Activated naive CD4-positive, alpha-beta T cell treated with anti-CD3 and anti-CD28 coated beads, Interleukin-2, amount 10 ng/mL, durations not matched to agents 7 days and 5 days (primary cell): ENCODE measurements at places on chromosomes 5 and 9.

DNA sequence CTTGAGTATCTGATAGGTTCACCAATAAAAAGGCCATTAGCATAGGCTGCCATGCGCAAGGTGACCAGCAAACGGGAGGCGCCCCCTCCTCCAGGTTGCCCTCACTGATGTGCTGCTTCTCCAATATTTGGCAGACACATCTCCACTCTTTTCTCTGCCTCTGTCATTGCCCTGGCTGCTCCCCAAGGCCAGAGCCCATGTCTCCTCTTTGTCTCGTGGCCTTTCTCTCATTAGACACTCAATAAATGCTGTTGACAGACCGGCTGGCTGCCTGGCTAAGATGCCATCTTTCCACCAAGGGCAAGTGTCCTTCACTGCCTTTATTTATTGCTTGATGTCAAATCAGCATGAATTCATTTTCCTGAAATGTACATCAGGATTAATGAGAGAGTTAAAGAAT, 404.0 kb upstream of the KIF2A start:
- DNase-seq: no peak

DNA sequence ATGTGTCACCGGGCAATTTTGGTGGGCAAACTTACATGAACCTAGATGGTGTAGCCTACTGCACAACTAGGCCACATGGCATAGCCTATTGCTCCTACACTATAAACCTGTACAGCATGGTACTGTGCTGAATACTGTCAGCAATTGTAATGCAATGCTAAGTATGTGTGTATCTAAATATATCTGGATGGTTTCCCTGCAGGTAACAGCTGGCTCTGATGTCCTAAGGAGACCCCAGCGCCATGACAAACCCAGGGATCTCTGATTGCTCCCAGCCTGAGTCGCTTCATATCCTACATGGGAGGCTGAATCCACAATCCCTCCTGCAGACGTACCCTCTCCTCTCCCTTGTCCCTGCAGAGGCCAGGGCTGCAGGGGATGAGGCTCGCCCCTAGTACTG, 26.6 kb upstream of the TTLL11 start:
- no peak for DNase-seq

- no peak for DNase-seq
These were observed 12.5 kb downstream of the PTCH1 start for GRCh38 chr9:95504053-95504963.

- DNase-seq: no peak
These were observed 52.3 kb downstream of the PRKACG start for GRCh38 chr9:68961587-68961986.

DNA sequence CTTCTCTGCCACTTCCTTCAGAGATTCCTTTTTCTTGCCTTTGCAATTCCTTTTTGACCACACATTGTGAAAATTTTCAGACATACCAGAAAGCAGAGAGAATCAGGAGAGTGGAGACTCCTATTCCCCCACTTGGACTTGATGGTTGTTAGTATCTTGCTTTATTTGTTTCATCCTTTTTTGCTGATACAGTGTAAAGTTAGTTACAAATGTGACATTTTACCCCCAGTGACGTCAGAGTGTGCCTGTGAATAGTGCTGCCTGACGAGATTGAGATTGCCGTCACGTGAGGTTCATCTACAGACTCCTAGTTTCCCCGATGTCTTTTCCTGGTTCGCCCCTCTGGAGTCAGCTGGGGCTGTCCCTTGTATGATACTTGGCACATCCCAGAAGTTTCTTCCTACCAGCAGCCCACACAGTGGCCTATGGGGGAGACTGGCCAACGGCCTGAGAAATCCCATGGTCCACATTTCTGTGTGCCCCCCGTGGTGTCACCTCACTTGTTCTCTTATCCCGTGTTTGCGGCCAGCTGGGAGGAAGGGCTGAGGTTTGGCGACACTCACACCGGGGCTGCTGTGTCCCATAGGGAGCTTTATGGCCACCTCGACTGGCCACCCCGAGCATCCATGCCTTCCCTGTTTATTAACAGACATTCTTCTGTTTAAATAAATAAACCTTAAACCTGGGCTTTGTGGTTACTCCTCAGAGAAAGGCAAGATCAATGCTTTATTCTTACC, 48.2 kb upstream of the CACNA1B start:
- DNase-seq: no peak

GRCh38 chr5:67435032-67435431, 238.4 kb upstream of the CD180 start:
- no peak for DNase-seq

- DNase-seq: no peak
These were observed 20.4 kb downstream of the DCAF12 start for GRCh38 chr9:34106110-34106509.

DNA sequence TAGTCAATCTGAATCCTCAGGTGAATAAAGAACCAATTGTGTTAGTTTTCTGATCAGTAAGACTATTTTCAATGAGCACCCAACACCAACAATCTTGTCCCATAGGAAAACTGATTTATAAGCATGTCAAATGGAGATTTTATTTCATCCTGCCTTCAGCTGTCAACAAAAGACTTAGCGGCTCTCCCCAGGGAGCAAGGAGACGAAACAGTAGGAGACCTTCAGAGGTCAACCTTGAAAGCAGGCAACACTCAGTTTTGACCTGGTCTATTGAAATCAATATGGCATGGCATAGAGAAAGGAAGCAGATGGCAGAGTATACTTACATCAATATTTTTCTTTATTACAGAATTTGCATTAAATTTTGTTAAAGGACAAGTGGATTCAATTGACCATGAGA, 34.1 kb downstream of the ZNF622 start:
- DNase-seq: no peak

GRCh38 chr5:27290172-27290571, 251.8 kb upstream of the CDH9 start:
- DNase-seq: no peak

- no peak for DNase-seq
These were observed 77.6 kb upstream of the TMC1 start for GRCh38 chr9:72443855-72444254.

GRCh38 chr9:72363908-72364678, 915 bp downstream of the ZFAND5 start:
- peak; percentile 84 for DNase-seq

- no peak for DNase-seq
These were observed 37.1 kb upstream of the GDNF start for GRCh38 chr5:37876943-37877342.

DNA sequence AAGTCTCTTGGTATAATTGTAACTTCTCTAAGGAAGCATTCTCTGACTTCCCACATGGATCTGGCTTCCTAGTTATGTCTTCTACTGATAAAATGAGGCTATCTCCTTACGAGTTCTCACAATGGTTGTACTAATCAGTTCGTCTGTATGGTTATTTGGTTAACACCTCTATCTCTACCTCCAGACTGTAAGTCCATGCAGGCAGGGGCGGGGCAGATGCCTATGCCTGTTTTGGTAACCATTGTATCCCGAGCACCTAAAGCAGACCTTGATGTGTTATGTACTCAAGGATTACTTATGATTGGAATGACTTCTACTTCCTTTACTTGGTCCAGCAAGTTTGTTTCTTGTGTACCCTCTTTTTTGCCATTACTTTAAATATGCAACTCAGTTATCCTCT, 125.0 kb upstream of the PITX1 start:
- DNase-seq: no peak

GRCh38 chr5:171709930-171710329, 75.7 kb upstream of the SMIM23 start:
- DNase-seq: no peak

DNA sequence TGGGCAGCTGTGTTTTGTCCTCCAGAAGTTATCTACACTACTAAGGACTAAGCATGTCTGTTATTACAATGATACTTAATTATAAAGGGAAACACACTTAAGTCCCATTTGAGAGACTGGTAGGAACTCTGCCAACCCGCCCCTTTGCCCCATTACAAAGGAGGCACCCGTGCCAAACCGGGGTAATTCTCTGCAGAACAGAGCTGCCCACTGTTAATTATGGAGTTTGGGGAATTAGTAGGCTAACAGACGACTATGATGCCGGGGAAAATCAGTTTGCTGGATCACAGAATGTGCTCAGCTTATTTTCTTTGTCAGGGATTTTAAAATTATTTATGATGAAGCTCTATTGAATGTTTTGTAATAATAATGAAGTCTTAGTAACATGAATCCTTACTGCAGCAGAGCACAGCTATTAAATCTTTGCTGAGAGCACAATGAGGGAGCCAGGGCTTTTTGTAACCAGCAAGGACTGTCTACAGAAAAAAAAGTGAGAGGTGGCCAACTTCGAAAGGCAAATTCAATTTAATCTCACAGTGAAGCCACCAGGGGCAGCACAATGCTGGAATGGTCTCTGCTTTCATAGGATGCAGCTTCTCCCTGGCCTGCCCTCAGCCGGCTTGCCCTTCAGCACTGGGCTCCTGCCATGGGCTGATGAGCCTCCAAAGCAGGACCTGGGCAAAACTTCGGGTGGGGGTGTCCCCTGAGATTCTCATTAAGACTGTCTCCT, 134.5 kb downstream of the GNAQ start:
- DNase-seq: no peak

DNA sequence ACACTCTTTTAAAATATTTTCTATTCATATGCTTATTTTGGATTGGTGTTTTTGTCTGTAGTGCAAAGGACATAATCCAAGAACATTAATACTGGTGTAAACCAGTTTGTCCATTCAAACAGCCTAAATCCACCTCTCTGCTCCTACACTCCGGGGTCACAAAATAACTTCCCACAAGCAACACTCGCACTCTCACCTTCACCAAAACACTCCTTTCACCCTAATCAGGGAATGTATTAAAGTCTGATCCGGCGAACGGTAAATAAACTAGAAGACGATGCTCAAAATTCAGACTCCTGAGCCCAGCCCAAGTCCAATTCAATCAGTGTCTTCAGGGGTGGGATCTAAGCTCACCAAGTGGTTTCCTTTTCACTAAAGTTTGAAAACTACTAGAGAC, 649 bp downstream of the AP3B1 start:
- no peak for DNase-seq

DNA sequence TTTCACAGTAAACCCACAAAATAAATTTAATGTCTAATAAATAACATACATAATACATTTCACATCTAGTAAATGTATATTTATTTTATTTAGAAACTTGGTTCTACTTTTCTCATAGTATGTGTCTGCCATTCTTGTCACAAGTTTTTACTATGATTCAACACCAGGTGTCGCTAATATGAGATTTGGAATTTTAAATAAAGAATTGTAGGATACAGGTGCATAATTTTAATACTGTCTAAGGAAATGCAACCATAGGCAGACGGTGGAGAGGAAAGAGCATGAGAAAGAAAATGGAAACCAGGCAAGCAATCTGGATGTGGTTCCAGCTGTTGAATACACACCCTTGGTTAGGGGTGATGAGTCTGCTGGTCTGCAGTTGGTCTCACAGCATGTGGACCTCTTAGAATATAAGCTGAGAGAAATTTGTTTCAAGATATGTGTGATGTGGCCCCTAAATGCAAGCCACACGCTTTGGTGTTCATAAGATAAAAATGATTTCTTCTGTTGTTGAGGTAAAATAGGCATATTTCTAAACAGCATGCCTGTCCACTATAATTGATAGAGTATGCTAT, 114.7 kb upstream of the TXNDC8 start:
- DNase-seq: no peak

DNA sequence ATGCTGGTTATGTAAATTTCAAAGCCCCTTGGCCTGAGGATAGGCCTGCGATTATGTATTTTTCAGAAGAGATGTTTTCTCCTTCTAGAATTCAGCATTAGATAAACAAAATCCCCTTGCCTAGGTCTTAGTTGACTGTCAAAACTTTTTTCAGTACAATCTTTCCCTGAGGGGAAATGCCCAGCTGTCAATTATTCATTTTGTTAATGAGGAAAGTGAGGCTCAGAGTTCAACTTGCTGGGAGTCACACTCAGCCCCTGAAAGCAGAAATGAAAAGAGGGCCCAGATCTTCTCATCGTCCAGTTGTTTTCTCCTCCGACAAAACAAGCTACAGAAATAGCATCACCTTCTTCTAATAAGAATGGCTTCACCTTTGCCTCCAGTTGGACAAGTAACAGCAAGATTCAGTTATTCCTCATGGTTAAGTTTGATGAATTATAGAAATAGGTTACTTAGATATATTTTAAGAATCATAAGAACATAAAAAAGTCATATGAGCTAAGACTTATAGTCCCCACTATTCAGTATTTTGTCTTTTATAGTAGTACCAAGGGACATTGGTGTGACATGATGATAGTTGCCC, 627.1 kb upstream of the WWC1 start:
- no peak for DNase-seq

- DNase-seq: no peak
These were observed 107.6 kb downstream of the PPP2R2B start for GRCh38 chr5:146770980-146771379.

DNA sequence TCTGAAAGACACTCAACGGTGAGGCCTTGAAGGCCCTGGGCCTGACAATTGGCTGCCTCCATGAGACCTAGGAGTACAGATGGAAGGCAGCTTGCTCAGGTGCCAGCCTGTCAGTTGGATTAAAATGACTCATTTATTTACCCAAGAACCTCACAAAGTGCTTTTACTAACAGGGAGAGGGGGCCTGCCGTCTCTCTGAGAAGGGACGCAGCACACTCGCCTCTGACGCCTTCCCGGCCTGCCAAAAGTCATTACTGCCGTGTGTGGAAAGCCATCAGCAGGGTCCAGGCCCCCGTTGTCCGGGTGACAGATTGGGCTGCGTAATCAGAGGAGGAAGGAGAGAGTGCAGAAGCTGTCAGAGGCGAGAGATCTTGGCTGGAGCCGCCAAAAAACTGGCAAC, 32.4 kb downstream of the DDX31 start:
- no peak for DNase-seq

DNA sequence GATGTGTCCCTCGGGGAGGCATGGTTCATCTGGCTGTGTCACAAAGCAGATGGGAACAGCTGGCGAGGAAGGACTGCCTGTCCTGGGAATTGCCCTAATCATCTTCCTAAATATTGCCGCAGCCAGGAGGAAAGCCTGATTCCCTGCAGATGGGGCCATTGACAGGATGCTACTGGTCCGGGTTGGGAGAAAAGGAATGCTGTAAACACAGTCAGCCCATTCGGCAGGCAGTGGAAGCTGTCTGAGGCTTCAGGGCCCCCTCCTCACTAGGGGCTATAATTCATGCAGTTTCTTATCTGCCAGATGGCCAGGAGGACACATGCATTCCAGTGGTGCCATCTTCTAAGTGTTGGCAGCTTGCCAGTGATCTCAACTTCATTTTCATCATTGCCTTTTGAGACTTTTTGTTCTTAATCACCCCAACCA, 110.3 kb downstream of the KCNIP1 start:
- no peak for DNase-seq

DNA sequence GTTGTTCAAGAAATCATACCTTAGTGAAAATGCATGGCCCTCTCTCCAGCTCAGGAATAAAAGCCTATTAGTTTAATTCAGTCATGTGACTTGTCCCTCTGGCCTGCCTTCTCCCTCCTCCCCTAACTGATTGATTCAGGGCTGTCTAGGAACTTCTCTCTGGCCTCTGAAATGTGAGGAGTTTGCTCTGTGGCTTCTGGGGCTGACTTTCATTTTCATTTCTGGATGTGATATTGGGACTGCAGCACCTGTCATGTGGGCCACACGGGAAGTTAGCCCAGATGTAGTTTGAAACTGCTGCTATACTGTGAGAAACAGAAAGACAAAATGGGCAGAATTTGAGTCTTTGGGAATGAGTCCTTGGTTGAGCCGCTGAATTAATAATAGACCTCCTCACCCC, 44.8 kb downstream of the PARP8 start:
- peak; percentile 78 for DNase-seq

GRCh38 chr5:146718609-146719008, 159.9 kb downstream of the PPP2R2B start:
- DNase-seq: no peak

GRCh38 chr5:113218200-113218599, 216.6 kb downstream of the TSSK1B start:
- DNase-seq: no peak
